ENCODE measurements at places on chromosomes 6 and 20. TPM values are rescaled to one million over a fixed set of nuclear protein-coding genes. Genes with fewer than 3 reads are reported as not detected.

DNA sequence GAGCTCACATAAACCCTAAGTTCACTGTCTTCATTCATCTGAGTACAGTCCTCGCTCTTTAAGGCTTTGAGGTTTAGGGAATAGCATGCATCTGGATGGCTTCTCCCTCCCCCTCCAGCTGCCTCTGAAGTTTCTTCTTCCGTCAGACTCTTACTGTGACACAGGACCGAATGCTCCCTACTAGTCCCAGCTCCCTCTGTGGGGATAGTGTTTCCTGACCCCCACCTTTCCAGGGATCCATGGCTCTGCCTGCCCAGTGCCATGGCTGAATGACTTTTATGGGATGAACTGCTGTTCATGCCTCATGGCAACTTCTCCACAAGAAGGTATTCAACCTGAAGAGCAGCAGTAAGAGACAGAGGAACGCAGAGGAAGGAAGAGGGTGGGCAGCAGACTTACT, 79.8 kb upstream of the EMILIN3 start:
- no peak for DNase-seq

DNA sequence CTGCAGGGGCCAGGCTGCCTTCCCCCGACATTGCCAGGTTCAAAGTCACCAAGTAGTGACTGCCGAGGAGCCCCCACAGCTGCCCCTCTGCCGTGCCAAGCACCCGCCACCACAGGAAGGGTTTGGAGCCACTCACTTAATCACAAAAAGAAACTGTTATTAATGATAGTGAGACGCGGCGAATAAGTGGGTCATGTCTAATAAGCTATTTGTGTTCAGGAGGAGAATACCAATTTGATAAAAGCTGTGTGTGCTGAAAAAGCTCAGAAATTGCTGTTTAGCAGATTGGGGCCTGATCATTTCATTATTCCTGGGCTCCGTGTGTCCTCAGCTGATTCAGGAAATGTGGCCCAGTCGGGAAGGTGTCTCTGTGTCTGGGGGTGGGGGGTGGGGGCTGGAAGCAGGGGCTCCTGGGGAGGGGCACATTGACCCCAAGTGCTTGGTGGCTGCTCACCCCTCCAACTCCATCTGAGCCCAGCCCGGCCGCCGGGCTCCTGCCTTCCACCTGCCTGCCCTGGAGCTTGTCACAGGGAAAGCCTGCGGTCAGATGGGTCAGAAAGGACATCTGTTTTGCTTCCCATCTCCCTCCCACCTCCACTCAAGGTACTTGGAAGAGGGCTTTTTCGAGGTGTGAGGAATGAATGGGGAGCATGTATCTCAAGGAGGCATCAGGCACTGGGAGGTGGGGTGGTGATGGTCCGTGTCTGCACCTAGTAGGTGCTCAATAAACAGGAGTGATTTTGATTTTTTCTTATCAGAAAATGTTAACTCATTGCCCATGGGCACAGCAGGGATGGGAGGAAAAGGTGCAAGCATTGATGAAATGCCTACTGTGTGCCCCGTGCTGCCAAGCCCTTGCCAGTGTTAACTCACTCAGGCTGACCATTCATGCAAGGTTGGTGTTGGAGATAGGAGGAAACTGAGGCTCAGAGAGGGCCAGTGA, 3.0 kb downstream of the VSTM2L start:
- no peak for DNase-seq

GRCh38 chr6:83927470-83927869, 68.0 kb downstream of the CYB5R4 start:
- no peak for DNase-seq

DNA sequence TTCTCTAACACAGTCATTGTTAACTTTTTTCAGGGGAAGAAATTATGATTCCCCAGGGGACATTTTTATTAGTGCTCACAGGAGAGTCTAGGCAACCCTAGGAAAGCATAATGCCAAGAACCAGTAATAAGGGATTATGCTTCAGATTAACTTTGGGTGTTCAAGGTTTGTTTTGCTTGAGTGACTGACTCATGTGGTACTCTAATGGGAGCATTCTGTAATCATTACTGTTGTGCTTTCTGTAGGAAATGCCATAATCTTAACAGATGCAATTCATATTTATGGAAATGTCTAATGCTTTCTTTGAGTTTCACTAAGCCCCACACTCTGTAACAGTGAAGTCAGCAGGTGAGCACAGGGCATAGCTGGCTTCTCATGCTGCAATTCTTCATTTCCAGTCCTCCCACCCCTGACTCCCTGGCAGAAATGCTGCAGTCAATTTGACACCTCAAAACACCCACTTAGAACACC, 263.4 kb upstream of the MAN1A1 start:
- DNase-seq: no peak

- DNase-seq: no peak
These were observed 415.5 kb upstream of the MAN1A1 start for GRCh38 chr6:119764927-119765681.

DNA sequence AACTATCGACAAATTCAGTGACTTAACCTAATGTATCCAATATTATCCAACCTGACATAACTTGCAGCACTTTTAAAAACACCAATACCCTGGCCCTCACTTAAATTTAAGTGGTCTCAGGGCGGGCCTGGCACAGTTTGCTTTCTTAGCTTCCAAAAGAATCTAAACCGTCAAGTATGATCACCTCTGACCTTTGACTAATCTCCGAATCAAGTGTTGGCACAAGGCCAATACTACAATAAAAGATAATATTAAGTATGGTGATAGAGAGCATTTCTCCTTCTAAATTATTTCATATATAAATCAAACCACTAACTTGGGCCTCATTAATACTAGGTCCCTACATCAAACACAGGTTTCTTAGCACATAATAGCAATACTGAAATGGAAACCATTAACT, 153.0 kb downstream of the PTPRK start:
- DNase-seq: no peak

DNA sequence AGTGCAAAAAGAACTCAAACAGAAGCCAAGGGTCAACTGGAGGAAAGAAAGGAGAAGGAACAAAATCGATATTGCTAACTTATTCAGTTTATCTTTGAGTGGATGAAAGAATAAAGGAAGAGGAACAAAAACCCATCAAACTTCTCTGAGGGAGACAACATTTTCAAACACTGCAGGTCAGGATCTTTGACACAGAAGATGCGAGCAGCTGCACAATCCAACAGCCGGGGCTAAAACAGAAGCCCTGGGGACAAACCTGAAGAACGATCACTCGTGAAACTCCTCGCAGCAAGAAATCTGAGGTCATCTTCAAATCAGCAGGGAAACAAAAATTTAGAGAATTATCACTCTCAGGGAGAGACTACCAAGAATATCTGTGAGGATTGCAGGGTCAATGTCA, 14.2 kb downstream of the SLC23A2 start:
- DNase-seq: no peak

DNA sequence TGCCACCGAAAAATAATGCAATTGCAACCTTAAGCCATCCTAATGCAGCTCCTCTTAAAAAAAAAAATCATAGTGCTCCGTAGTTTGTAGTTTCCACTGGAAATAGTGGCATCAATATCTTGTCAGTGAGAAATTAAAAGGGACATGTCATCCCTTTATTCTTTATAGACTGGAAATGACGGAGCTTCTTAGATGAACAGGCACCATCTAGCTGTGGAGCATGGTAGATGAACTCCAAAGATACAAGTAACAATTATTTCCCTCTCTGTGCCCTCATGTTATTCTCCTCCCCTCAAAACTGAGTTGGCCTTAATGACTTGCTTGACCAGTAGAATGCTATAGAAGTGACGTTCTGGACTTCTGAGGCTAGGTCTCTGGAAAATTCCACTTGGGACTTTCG, 268.1 kb upstream of the SPTLC3 start:
- no peak for DNase-seq

GRCh38 chr6:111841822-111842221, 31.4 kb downstream of the FYN start:
- DNase-seq: peak; percentile 32

- peak; percentile 38 for DNase-seq
These were observed at the start of gene FAM162B for GRCh38 chr6:116764961-116765841. Gene FAM162B, minus strand, starts transcription at chr6:116765719. Its CDS starts 143 bp downstream, at chr6:116765576.

DNA sequence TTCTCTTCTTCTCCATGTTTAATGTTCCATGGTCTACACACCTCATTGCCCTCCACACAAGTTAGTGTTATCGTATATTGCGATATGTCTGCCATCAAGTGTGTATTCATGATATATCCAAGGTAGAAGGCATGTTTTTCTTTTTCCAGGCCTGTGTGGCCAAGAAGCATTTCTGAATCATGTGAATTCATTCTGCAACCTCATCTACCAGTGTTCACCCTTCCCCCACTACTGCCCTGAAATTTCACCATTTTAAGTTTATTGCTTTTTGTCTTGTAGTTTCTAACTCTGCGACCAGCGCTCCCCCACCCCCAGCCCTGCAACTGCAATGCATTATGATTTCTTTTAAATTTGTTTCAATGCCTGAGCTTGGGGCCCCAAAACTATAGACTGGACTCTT, 618.0 kb upstream of the FLRT3 start:
- no peak for DNase-seq

- DNase-seq: no peak
These were observed 238.2 kb downstream of the GMDS start for GRCh38 chr6:2007165-2007564.

DNA sequence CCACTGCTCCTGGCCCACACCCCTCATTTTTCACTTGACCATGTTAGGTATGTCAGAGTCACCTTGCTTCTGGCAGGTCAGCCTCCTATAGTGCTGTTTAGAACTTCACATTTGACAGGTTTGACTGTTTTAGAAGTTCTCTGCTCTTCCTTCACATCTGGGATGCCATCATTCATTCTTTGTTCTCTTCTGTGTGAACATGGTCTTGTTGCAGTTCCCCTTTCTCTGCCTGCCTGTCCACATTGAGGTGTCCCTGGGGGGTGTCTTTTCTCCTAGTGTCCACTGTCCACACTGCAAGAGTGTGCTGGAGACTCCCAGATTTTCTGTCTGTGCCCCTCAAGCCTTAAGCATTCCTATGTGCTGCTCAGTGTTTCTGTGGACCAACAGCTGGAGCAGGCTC, 89.5 kb downstream of the JARID2 start:
- no peak for DNase-seq

- DNase-seq: peak; percentile 79
These were observed at the start of gene CD2AP for GRCh38 chr6:47477497-47478232. Gene CD2AP, plus strand, starts transcription at chr6:47477789. Its CDS starts 456 bp downstream, at chr6:47478245.

DNA sequence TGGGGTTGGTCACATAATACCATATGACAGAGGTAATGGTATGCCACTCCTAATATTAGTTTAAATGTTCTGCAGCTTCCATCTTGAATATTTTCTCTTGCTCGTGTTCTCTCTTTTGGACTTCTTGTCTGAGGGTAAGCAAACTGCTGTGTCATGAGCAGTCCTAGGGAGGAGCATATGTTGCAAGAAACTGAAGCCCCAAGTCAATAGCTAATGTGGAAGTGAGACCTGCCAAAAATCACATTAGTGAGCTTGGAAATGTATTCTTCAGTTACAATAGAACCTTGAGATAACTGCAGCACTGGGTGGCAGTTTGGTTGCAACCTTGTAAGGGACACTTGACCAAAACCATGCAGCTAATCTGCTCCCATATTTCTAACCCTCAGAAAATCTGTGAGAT, 178.2 kb upstream of the IMPG1 start:
- DNase-seq: no peak

DNA sequence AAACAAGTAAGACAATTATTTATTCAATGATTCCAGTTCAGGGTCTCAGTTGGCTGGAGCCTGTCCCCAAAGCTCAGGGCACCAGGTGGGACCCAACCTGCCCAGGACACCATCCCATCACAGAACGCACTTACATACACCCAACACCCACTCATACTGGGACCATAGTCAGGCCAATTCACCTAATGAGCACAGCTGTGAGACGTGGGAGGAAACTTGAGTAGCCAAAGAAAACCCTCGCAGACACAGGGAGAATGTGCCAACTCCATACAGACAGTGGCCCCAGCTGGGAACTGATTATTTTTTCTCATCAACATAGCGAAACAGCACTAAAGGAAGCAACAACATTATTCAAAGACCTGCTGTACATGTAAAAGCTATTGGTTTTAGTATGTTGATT, 58.6 kb upstream of the DOK5 start:
- no peak for DNase-seq

- no peak for DNase-seq
These were observed 2.0 kb upstream of the ACSS1 start for GRCh38 chr20:25059866-25060465.

GRCh38 chr6:141401168-141401567, 731.6 kb upstream of the GJE1 start:
- DNase-seq: no peak

DNA sequence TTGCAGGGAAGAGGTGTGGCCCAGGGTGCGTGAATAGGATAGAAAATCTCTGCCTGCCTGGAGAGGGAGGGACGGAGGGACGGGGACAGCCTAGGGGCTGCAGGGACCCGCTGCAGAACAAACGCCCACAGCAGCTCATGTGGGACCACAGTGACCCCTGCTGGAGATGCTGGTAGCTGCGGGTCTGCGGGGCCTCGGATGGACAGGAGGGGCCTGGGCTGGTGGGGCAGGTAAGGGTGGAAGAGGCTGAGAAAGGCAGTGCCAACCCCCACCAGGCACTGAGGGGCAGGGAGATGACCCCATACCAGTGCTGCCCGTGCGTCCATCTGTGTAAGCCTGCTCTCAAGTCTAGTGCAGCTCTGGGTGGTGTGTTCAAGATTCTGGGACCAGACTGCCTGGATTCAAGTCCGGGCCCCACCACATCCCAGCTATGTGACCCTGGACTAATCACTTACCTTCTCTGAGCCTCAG, 39.4 kb downstream of the KIAA1755 start:
- peak; percentile 71 for DNase-seq

DNA sequence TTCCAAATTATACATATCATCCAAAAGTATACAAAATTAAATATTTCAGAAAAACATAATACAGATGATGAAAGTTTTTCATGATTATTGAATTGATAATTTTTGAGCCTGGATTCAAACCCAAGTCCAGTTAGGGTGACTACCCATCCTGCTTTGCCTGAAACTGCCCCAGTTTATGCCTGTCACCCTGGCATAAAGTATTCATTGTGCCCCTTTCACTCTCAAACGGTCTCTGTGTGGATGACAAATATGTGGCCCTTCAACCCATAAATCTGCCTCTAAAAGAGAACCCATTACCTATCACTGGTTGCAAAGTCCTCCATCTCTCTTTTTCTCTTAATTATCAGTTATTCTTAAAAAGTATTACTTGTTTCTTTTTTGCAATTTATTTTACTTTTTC, 553.7 kb upstream of the JARID2 start:
- DNase-seq: no peak

GRCh38 chr6:50829049-50829448, 10.4 kb downstream of the TFAP2B start:
- no peak for DNase-seq

DNA sequence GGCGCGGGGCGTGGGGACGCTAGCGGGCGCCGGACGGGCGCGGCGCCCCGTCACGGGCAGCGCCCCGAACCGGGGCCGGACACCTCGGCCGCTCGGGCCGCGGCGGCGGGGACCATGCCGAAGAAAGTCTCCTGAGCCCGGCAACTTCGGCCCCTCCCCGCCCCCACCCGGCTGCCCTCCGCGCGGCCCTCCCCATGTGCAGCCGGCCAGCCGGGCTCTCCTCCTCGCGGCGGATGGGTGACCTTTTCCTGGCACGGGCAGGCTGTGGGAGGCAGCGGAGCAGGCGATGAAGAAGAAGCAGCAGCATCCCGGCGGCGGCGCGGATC, 278 bp downstream of the UST start:
- peak; percentile 71 for DNase-seq

Gene NT5E
- 40.8 TPM for total RNA-seq

Gene GSTA2
- total RNA-seq: not detected

Gene SLC17A1
- total RNA-seq: not detected

Gene LY6G6F
- total RNA-seq: not detected

Gene CASP8AP2
- total RNA-seq: 5.6 TPM

Gene AKIRIN2
- total RNA-seq: 11.4 TPM

Gene CNR1
- total RNA-seq: 0.07 TPM

Gene SAMD3
- total RNA-seq: not detected

Gene NOX3
- not detected for total RNA-seq

Gene SALL4
- not detected for total RNA-seq

Gene ADGB
- not detected for total RNA-seq

Gene TSBP1
- not detected for total RNA-seq

Gene RSPO3
- total RNA-seq: not detected

All from MG63 (cell line).